B cell (primary cell): ENCODE measurements at places on chromosomes 7 and 10.
A peak's percentile ranks its signal among the peaks of the same experiment; 100 is the strongest.

GRCh38 chr10:122083478-122084025 lies 94.6 kb downstream of the TACC2 start:
- H3K4me1 ChIP-seq = no peaks in the 10 kb centered on the region
- no peak overlapping the region for H3K27ac ChIP-seq
- H3K27me3 ChIP-seq = no peaks in the 10 kb centered on the region
- no peak overlapping the region for H3K4me3 ChIP-seq

GRCh38 chr10:32906595-32906994 lies 51.4 kb downstream of the ITGB1 start:
- H3K27ac ChIP-seq = no peak overlapping the region
- no peaks in the 10 kb centered on the region for H3K27me3 ChIP-seq
- no peak for DNase-seq
- H3K4me1 ChIP-seq = no peaks in the 10 kb centered on the region

DNA sequence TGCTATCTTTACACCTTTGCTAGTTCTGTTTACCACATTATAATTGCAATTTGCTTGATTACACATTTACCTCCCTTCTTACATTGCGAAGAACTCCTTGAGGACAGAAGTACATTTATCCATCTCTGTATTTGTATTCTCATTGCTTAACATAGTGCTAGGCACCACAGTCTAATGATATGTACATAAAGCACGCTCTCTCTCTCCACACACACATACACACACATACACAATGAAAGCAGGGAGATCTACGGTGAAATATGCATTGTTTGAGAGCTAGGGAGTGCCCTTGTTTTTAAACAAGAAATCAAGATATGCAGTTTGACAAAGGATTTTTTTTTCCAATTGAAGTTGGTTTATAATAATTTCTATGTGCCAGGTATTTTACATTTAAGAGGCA lies 148.7 kb downstream of the BMPER start:
- no peaks in the 10 kb centered on the region for H3K27me3 ChIP-seq
- DNase-seq = no peak
- H3K4me1 ChIP-seq = no peaks in the 10 kb centered on the region

DNA sequence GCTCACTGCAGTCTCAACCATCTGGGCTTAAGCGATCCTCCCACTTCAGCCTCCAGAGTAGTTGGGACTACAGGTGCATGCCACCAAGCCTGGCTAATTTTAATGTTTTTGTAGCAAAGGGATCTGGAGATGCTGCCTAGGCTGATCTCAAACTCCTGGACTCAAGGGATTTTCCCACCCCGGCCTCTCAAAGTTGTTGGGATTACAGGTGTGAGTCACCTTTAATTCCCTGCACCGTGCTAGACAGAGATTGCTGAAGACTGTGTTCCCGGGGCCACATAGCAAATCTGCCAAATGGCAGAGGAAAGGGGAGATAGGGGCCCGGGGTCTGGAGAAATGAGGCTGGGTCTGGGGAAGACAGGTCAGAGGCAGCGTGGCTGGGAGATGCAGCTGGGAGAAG lies 20.6 kb upstream of the PSMG3 start:
- peaks cover 29% of the 10 kb centered on the region for H3K4me1 ChIP-seq
- no peak overlapping the region for H3K27ac ChIP-seq
- H3K4me3 ChIP-seq = no peak overlapping the region
- no peaks in the 10 kb centered on the region for H3K36me3 ChIP-seq

DNA sequence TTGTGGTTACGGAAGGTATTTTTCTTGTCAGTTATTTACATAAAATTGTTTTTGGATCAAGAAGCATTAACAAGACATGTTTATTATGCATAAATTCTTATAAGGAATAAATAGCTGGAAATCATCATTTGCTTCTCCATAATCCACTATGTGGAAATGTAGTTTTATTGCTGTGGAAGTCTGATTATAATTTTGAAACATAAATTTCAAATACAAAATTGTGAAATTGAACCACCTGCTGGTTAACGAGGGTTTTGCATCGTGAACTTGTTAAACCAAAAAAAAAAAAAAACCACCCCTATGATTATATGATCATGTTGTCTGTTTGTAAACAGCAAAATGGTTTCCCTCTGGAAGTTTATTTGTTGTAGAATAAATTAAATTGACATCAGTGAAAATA lies 25.9 kb downstream of the ABRAXAS2 start:
- H3K4me1 ChIP-seq = no peaks in the 10 kb centered on the region
- DNase-seq = peak; percentile 30
- H3K27me3 ChIP-seq = no peaks in the 10 kb centered on the region
- no peak overlapping the region for H3K4me3 ChIP-seq
- H3K36me3 ChIP-seq = peaks cover 47% of the 10 kb centered on the region

DNA sequence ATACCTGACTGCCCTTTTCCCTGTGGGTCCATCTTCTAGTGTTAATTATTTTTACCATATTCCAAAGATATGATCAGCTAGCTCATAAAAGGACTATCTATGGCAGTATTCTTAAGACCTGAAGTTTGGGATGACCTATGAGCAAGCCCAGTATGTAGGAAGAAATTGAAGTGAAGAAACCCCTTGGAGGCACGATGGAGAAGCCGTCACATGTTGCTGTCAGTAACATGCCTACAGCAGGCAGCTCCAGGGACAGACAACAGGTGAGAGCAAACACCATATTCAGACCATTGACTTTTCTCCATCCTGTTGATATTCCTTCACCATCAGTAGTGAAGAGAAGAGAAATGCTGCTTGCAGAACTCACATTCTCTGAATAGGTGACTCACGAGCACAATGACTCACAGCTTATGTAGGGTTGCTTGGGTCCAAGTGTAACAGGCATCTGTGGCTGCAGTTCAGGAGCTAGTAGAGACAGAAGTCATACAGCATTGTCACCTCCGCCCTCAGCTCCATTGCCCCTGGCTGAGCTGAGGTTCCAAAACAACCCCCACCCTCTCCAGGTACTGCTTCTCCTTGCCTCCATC lies 8.4 kb upstream of the LYZL2 start:
- H3K4me3 ChIP-seq = no peak overlapping the region
- H3K27me3 ChIP-seq = peaks cover 3% of the 10 kb centered on the region
- H3K4me1 ChIP-seq = no peaks in the 10 kb centered on the region
- no peak for DNase-seq
- no peak overlapping the region for H3K27ac ChIP-seq

- no peaks in the 10 kb centered on the region for H3K4me1 ChIP-seq
- no peak for DNase-seq
- H3K4me3 ChIP-seq = no peak overlapping the region
- no peaks in the 10 kb centered on the region for H3K36me3 ChIP-seq
- H3K27me3 ChIP-seq = no peaks in the 10 kb centered on the region
- no peak overlapping the region for H3K27ac ChIP-seq
Measured at GRCh38 chr7:84538268-84538667, 343.7 kb upstream of the SEMA3A start.

- peaks cover 50% of the 10 kb centered on the region for H3K4me1 ChIP-seq
- peak; percentile 87 for DNase-seq
- H3K27me3 ChIP-seq = no peaks in the 10 kb centered on the region
Measured at GRCh38 chr7:21352540-21353387, 75.1 kb upstream of the SP4 start.

GRCh38 chr10:109926061-109926745 lies 2.9 kb upstream of the XPNPEP1 start:
- DNase-seq = no peak
- peaks cover 18% of the 10 kb centered on the region for H3K4me1 ChIP-seq
- H3K4me3 ChIP-seq = no peak overlapping the region
- no peaks in the 10 kb centered on the region for H3K36me3 ChIP-seq
- no peak overlapping the region for H3K27ac ChIP-seq

DNA sequence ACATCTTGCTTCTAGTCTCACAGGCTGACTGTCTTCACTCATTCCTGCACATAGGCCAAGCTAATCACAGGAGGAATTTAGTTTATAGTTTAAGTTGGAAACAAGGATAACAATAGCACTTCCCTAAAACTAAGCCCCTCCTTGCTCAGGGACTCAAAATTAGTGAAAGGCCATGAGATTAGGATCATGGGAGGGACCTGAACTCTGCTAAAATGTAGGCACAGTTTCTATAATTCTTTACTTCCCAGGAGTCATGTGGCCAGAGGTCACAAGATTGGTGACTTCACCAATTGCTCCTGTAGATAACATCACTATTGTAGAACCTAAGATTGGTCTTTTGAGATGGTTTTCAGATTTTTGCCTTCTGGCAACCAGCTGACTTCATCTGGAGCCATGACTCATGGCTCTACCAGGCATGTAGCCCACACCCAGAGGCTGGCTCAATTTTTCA lies 14.8 kb upstream of the UPP1 start:
- no peaks in the 10 kb centered on the region for H3K27me3 ChIP-seq
- H3K4me3 ChIP-seq = no peak overlapping the region
- H3K4me1 ChIP-seq = no peaks in the 10 kb centered on the region
- H3K27ac ChIP-seq = no peak overlapping the region
- DNase-seq = no peak

GRCh38 chr7:80740778-80741545 lies 102.5 kb downstream of the CD36 start:
- no peak for DNase-seq
- no peaks in the 10 kb centered on the region for H3K27me3 ChIP-seq
- H3K4me1 ChIP-seq = no peaks in the 10 kb centered on the region

DNA sequence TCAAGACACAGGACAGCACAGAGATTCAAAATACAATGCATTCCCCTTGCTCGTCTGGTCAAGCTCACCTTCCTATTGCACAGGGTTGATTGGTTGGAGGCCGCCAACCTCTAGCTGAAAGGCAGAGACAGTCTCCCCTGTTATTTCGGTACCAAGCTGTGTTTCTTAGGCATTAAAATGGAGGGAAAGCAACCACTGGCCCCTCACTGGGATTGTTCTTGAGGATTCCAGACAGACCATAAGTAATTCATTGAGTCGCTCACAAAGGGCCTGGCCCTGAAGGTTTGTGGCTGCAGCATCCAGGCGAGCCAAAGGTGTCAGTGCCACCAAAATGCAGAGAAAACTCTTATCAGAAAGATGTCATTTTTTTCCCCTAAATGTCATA lies 81.2 kb downstream of the PARP12 start:
- no peak overlapping the region for H3K27ac ChIP-seq
- no peaks in the 10 kb centered on the region for H3K27me3 ChIP-seq
- no peaks in the 10 kb centered on the region for H3K36me3 ChIP-seq
- H3K4me1 ChIP-seq = no peaks in the 10 kb centered on the region
- no peak for DNase-seq

- H3K27me3 ChIP-seq = no peaks in the 10 kb centered on the region
- no peak for DNase-seq
- peak overlapping the region; percentile 94 for H3K4me3 ChIP-seq
Measured at GRCh38 chr10:133309720-133310398, 1.1 kb downstream of the ZNF511 start.

DNA sequence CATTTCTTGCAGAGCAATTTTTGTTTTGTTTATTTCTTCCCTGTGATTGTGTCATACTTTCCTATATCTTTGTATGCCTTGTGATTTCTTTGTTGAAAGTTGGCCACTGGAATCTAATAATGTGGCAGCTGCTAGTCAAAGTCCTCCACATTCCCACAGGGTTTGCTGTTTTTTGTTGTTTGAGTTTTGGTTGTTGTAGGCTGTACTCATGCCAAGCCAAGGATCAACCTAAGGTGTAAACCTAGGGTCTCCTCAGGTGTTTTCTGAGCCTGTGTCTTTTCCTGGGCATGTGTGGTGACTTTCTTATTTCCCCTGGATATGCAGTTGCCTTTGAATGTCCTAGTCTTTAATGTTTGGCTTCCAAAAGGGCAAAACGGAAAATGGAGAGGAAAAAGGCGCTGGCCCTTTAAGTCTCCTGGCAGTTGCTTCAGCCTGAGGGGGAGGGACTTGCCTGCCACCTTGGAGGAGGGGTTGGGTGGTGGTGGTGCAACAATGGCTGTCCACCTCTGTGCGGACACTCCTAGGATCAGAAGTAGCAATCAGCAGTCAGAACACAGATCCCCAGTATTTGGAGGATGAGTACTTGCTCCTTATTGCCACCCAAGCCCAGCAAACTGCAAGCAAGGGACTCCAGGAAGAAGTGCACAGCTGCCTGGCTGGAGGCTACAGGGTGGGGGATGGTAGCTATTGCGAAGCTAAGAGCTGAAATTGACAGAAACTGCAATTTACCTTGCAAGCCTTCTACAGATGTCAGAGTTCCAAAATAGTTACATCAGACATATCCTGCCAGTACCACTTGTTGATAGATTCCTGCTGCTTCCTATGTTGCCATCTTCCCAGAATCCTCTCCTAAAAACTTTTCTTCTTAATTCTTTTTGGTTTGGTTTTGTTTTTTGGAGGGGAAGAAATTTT lies 5.6 kb upstream of the ZNF518A start:
- no peak overlapping the region for H3K4me3 ChIP-seq
- peaks cover 58% of the 10 kb centered on the region for H3K27me3 ChIP-seq
- no peak for DNase-seq
- peaks cover 4% of the 10 kb centered on the region for H3K4me1 ChIP-seq
- H3K36me3 ChIP-seq = no peaks in the 10 kb centered on the region
- no peak overlapping the region for H3K27ac ChIP-seq

GRCh38 chr7:143960813-143961610 lies 6.4 kb downstream of the OR2F1 start:
- H3K4me1 ChIP-seq = no peaks in the 10 kb centered on the region
- H3K27me3 ChIP-seq = no peaks in the 10 kb centered on the region

- no peaks in the 10 kb centered on the region for H3K27me3 ChIP-seq
- no peaks in the 10 kb centered on the region for H3K36me3 ChIP-seq
- H3K4me3 ChIP-seq = no peak overlapping the region
- DNase-seq = peak; percentile 66
- H3K4me1 ChIP-seq = peaks cover 44% of the 10 kb centered on the region
- peak overlapping the region; percentile 82 for H3K27ac ChIP-seq
Measured at GRCh38 chr10:92789067-92789466, 59.3 kb upstream of the EXOC6 start.
